Activated CD4-positive, alpha-beta T cell treated with anti-CD3 and anti-CD28 coated beads, Interleukin-2, amount 10 ng/mL, durations not matched to agents 24 days and 14 days (primary cell): ENCODE measurements at places on chromosomes 4 and X.

- peaks cover 2% of the 10 kb centered on the region for H3K36me3 ChIP-seq
- no peak for DNase-seq
- no peak overlapping the region for H3K4me3 ChIP-seq
- H3K27me3 ChIP-seq = no peaks in the 10 kb centered on the region
- H3K4me1 ChIP-seq = peaks cover 2% of the 10 kb centered on the region
Measured at GRCh38 chrX:22186165-22186564, 86.5 kb upstream of the CBLL2 start.

DNA sequence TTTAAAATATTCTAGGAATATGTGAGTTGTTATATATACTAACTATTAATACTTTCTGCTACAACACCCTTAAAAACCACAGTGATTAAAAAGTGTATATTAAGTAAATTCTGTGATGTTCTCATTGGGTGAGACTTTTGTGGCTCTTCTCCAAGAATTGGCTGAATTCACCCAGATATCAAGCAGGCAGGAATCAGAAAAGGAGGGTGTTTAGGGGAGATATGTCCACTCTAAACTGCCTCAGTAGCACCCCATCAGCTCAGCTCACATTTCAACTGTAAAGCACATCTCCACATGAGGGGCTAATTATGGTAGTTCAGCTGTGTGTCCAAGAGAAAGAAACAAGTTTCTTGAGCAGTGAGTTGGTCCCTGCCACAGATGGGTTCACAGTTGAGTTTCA is 165.0 kb downstream of the GALNTL6 start:
- DNase-seq = no peak
- no peaks in the 10 kb centered on the region for H3K4me1 ChIP-seq

- no peaks in the 10 kb centered on the region for H3K27me3 ChIP-seq
- H3K4me1 ChIP-seq = no peaks in the 10 kb centered on the region
- H3K4me3 ChIP-seq = no peak overlapping the region
- H3K36me3 ChIP-seq = peaks cover 12% of the 10 kb centered on the region
- H3K27ac ChIP-seq = no peak overlapping the region
- DNase-seq = no peak
Measured at GRCh38 chr4:108590776-108591175, 29.6 kb upstream of the RPL34 start.

DNA sequence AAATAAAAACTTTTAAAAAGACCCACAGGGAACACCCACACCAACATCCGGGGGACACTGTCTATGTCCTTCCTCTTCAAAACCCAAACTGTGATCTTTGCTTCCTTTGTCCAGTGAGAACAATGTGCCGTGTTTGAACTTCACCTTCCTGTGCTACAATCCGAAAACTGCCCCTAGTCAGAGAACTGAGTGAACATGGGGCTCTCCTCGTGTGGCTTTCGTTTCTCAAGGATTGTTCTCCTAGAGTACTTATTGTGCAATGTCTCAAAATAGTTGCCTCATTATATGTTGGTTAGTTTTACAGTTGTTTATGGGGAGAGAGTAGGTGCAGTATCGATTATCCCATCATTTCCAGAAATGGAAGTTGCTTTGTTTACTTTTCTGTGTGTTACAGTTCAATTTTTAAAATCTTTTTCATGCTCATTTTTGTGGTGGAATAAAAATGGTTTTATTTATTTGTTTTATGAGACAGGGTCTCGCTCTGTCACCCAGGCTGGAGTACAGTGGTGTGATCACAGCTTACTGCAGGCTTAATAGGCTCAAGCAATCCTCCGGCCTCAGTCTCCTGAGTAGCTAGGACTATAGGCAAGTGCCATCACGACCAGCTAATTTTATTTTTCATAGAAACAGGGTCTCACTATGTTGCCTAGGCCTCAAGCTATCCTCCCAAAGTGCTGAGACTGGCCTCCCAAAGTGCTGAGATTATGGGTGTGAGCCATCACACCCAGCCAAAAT is 29.9 kb downstream of the RBMX start:
- H3K27ac ChIP-seq = no peak overlapping the region
- H3K36me3 ChIP-seq = peaks cover 46% of the 10 kb centered on the region
- no peak overlapping the region for H3K4me3 ChIP-seq

- H3K36me3 ChIP-seq = no peaks in the 10 kb centered on the region
- no peak overlapping the region for H3K4me3 ChIP-seq
- peaks cover 9% of the 10 kb centered on the region for H3K27me3 ChIP-seq
- no peak for DNase-seq
- no peak overlapping the region for H3K27ac ChIP-seq
- peaks cover 2% of the 10 kb centered on the region for H3K4me1 ChIP-seq
Measured at GRCh38 chrX:40867352-40867751, 132.0 kb upstream of the MED14 start.
